ENCODE measurements at places on chromosomes 6 and 20. TPM values are rescaled to one million over a fixed set of nuclear protein-coding genes. Genes with fewer than 3 reads are reported as not detected.

Gene MOXD1
- 28.5 TPM for total RNA-seq

Gene RMND1
- 24.7 TPM for total RNA-seq

Gene HLA-DQA1
- not detected for total RNA-seq

Gene SMIM13
- 8.6 TPM for total RNA-seq
